HS-5 (cell line): ENCODE measurements at places on chromosomes 13 and 19.

DNA sequence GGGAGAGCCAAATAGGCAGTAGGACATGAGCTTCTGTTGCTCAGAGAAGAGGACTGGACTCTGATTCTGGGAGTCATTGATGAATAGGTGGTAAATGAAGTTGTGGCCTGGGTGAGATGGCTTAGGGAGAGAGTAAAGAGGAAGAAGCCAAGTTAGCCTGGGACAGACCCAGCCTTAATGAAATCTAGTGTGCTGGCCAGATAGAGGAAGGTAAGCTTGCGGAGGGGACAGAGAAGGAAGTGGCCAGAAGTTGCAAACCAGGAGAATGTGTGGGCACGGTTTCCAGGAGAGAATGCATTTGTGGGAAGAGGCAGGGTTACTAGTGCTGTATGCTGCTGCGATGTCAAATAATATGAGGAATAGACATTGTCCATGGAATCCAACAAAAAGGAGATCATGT, 83.3 kb upstream of the OLFM4 start:
- DNase-seq = no peak

GRCh38 chr13:66665991-66666390, 564.1 kb downstream of the PCDH9 start:
- DNase-seq = peak; percentile 18

DNA sequence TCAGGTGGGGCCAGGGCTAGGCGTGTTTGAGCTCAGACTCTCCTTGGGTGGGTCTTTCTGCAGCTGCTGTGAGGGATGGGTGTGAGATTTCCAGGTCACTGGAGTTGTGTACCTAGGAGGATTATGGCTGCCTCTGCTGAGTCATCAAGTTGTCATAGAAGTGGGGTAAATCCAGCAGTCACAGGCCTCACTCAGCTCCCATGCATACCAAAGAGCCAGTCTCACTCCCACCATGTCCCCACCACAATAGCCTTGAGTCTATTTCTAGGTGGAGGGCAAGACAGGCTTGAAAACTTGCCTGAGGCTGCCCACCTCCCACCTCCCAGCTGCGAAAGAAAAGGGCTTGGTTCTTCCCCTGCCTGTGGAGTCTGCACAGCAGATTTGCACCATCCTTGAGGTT, 194.0 kb upstream of the PCDH17 start:
- no peak for DNase-seq

GRCh38 chr13:46015366-46015765, 37.2 kb downstream of the ZC3H13 start:
- no peak for DNase-seq

DNA sequence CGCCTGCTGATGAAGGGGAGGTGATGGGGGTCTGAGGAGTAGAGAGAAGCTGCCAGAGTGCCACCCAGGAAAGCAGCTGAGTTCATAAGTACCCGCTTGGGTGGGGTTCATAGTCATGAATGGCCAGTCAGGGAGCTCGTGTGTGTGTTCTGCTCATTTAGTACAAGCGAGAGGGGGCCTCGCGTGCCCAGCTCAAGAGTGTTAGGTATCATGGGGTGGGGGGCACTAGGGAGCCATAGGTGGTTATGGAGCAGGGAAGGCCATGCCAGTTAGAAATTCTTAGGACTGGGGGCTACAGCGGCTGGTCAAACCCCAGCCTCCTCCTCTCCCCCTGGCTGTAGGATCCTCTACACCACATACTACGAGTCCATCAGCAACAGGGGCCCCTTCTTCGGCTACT, 46.8 kb downstream of the CD320 start:
- DNase-seq = no peak

GRCh38 chr13:110280985-110281688, 25.8 kb downstream of the COL4A1 start:
- no peak for DNase-seq

GRCh38 chr19:31424861-31425620, 75.8 kb upstream of the TSHZ3 start:
- DNase-seq = no peak

- no peak for DNase-seq
Observed at GRCh38 chr13:37934339-37935191, 65.0 kb upstream of the TRPC4 start.

DNA sequence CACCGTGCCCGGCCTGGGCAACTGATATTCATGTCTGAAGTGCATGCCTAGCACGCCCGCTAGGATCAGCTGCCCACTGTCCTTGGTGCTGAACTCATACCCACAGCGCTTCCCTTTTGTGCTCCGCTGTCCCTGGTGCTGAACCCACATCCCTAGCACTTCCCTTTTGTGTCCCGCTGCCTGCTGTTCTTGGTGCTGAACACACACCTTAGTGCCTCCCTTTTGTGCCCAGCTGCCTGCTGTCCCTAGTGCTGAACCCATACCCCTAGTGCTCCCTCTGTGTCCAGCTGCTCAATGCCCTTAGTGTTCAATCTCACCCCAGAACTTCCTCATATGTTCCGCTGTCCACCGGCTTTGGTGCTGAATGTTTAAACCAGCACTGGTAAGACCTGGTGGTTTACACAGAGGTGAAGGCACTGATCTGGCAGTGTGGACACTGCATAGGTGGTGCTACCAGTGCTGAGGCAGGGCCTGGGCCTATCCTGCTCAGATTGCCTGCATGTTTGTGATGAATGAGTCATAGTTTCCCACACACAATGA, 26.3 kb upstream of the SIGLEC11 start:
- DNase-seq = peak; percentile 42

DNA sequence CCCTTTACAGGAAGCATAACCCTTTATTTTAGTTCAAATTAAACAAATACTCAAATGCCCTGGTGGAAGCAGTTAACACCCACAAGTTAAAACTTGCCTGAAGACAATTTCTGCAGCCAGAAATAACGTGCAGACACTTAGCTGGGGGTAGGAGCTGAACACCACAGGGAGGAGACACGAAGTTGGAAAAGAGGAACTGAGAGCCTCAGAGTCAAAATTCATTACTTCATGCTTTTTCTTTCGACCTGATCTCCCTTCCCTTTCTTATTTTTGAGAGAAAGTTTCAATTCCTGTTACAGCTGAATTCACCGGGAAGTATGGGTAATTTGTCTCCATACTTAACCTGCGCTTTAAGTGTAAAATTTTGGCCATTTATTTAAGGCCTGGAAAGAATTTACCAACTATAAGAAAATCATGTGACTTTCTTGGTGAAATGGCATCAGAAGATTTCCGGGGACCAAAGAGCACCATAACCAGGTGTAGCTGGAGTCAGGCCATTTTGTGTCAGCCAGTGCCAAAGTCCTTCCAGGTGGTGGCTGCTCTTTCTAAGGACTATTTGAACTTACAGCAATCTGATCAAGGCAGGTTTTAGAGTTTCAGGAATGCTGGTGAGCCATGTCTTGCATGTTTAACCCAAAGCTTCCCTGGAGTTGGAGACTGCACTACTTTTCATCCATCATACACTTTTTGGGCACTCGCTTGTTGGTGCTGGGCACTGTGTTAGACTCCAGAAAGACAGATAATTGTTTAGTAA, 46.5 kb upstream of the RCBTB2 start:
- DNase-seq = no peak

DNA sequence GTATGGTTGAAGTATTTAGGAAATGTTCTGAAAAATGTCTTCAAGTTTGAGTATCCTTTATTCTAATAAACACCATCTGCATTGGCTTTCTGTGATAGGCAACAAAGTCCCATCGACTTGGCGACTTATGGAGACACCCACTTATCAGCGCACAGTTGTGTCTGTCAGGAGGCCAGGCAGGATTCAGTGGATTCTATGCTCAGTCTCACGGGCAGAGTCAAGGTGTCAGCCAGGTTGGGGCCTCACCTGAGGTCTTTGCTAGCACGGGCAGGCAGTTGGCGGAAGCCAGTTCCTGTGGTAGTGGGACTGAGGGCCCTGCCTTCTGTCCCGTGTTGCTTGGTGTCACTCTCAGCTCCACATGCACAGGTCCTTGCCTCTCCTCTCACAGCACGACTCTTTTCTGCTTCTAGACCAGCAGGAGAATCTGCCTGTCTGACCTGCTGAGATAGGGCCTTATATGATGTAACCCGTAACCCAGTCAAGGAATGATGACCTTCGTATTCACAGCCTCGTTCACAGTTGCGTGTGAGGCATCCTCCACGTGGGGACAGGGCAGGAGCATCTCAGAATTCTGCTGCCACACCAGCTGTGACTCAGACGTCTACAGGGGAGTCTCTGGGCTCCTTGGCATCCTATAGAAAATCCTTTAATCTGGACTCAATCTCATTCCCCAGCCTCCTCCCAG, 10.0 kb downstream of the CUL4A start:
- no peak for DNase-seq

DNA sequence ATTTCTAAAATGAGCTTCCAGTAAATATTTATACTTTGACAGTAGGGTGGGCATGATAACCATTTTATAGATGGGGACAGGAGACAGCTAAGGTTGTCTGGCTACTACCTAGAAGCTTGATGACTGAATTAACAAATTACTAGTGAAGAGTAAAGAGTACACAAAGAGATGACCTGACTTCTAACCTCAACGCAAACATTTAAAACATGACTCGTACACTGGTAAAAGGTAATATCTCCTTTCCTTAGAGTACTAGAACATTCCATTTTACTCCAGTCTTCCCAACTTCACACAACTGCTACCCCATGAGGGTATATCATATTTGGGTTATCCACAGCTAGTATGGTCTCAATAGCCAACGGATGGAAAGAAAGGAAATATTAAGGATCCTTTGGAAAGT, 258.9 kb downstream of the FOXO1 start:
- no peak for DNase-seq

DNA sequence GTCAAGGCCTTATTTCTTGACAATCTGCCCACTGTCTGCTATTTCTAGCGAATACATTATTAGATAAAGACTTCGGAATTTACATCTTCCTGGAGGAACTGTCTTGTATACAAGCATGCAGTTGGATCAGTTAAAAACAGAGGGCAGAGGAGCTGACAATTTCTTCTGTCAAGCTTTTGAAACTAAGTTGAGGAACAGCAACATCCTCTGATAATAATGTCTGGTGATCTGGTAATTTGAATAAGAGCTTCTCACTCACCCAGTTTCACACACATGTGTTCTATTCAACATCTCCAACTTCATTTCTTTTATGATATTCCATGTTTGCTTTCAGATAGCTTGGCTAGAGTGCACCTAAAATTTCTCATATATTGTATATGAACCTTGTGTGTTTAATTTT, 50.2 kb downstream of the MTMR6 start:
- DNase-seq = no peak

- DNase-seq = no peak
Observed at GRCh38 chr19:31372246-31372781, 23.1 kb upstream of the TSHZ3 start.

- DNase-seq = no peak
Observed at GRCh38 chr13:83211301-83211700, 671.0 kb downstream of the SLITRK1 start.

GRCh38 chr19:27679399-27679798, 1533.6 kb downstream of the UQCRFS1 start:
- no peak for DNase-seq

DNA sequence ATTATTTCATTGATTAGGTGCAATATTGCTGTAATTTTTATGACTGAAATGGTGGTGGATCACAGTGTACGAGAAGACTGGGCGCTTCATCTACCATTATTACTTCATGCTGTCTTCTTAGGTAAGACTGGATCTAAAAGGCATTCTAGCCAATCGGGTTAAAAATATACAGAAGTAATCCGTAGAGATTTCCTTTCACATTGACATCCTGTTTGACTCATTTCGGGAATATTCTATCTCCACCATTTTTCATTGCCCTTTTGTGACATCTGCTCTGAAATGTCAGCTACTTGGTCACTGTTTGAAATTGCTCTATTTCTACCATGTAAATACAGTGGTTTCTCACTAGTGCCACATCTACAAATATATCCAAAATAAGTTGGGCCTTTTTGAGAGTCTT, 90.2 kb downstream of the ZAR1L start:
- DNase-seq = no peak

- DNase-seq = no peak
Observed at GRCh38 chr19:656751-657559, 6.1 kb downstream of the RNF126 start.

DNA sequence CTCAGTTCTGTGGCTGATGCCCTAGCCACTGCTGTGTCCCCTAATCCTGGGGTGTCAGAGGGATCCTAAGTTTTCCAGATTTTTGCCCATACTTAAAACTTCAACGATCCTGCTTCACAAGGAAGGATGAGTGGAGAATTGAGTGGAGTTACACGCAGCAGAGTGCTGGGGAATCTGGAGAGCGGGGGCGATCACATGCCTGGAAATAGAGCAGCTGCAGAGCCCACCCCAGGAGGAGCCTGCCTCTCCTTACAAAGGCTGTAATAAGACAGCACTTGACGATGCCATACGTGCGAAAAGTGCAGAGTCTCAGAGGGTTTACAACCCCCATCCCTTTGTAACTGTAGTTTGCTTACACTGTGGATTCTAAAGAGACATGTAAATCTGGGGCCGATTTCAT, 40.6 kb downstream of the SUGP2 start:
- DNase-seq = no peak

DNA sequence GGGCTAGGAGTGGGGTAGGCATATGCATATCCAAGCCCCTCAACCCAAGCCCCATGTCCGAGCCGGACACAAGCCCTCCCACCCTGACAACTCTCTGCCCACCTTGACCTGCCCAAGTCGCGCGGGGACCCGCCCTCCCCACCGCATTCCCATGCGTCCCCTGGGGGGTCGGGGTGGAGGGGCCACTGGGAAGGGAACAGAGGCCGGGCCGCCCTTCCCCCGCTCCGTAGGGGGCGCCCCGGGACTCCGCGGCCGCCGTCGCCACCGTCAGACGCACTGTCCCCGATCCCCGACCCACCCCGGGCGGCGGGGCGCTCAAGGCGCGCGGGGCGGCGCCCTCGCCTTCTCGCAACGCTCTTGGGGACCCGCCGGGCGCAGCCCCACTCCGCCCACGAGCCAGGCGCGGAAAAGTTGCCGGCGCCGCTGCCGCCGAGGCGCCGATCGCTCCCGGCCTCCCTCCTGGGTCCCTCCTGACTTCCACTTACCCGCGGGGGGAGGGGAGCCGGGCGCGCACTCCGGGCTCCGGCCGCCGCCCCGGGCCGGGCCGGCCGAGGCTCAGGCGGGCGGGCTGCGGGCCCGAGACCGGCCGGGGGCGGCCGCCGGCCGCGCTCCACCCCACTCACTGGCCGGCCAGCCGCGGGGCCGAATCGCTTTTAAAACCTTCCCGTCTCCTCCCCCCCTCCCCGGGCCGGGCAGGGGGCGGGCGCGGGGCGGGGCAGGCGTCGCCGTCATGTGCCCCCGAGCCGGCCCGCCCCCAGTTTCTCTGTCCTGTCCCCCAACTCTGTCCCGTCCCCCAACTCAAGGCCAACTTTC, 34.4 kb upstream of the NANOS3 start:
- no peak for DNase-seq

GRCh38 chr13:27533155-27533643, 82.8 kb upstream of the MTIF3 start:
- DNase-seq = no peak

- DNase-seq = no peak
Observed at GRCh38 chr13:22114630-22115311, 443.9 kb downstream of the FGF9 start.

- peak; percentile 89 for DNase-seq
Observed at GRCh38 chr19:51366389-51367254, 434 bp upstream of the ETFB start.
